ENCODE measurements at places on chromosomes 11 and 22.

DNA sequence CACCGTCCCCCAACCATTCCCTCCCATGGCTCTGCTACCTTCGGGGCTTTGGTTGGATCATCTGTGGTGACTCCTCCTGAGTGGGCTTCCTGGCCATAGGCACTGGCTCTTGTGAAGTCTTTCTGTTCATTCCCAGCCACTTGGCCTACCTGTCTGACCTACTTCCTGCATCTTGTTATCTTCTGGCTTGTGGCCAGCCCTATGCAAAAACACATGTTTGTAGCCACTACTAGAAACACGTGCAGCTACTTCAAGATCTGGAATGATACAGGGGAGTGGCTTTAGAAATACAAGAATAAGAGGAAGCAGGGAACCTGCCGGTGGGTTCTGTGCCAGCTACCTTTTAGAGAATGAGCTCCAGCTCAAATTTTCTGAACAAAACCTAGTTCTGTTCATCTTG, 20.9 kb downstream of the RCOR2 start:
- no peak for DNase-seq

- DNase-seq, result no peak
These were observed 22.7 kb upstream of the GRAMD1B start for GRCh38 chr11:123407130-123407995.

DNA sequence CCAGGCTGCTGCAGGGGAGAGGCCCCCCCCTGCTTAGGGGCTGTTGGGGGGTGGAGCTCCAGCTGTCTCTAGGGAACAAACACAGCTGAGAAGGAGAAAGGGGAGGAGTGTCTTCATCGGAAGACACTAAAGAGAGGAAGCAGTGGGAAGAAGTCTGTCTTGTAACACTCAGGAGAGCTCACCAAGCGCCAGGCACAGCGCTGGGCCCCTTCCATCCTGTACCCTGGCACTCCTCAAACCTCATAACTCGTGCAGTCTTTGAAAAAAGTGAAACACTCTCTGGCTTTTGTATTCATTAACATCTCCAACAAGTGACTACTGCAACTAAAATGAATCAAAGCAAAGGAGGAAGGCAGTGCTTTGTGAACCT, 67.4 kb upstream of the PRDM11 start:
- no peak for DNase-seq

DNA sequence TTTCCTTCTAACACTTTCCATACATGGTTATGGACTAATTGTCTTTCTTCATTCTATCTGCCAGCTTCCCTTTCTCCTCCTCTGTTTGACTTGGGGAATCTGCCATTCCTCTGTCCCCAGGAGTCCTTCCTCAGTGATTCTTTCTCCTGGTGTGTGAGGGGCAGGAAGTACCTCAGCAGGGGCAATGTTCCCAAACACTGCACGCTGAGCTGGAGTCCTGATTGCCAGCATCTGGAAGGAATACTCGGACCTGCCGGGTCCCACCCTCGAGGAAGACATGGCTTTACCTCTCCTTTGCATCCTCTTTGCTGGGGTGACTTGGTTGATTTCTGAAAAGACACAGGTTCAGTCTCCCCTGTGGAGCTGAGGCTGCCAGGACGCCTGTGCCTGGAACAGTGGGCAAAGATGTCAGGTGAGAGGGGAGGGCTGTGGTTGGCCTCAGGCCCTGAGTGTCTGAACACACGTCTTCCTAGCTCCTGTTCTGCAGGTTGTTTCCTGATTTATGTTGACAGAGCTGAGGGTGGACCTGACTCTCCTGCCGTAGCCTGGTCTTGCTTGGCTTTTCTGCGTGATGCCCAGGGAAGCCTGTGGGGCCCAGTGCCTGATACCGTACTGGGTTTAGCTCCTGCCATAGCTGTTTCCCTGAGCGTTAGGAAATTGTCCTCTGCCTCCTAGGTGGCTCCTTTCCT, 4.3 kb downstream of the COX8A start:
- DNase-seq, result no peak
